ENCODE measurements at places on chromosomes 16 and 17.
A peak's percentile ranks its signal among the peaks of the same experiment; 100 is the strongest.

- no peak for DNase-seq
These were observed 22.9 kb downstream of the RDM1 start for GRCh38 chr17:35907691-35908090.

- DNase-seq = peak; percentile 78
These were observed 25.7 kb downstream of the MRC2 start for GRCh38 chr17:62653002-62653825.

- DNase-seq = no peak
These were observed 33.5 kb downstream of the WSB1 start for GRCh38 chr17:27327397-27327796.

- no peak for DNase-seq
These were observed 2.0 kb downstream of the GPRC5B start for GRCh38 chr16:19882646-19883045.

DNA sequence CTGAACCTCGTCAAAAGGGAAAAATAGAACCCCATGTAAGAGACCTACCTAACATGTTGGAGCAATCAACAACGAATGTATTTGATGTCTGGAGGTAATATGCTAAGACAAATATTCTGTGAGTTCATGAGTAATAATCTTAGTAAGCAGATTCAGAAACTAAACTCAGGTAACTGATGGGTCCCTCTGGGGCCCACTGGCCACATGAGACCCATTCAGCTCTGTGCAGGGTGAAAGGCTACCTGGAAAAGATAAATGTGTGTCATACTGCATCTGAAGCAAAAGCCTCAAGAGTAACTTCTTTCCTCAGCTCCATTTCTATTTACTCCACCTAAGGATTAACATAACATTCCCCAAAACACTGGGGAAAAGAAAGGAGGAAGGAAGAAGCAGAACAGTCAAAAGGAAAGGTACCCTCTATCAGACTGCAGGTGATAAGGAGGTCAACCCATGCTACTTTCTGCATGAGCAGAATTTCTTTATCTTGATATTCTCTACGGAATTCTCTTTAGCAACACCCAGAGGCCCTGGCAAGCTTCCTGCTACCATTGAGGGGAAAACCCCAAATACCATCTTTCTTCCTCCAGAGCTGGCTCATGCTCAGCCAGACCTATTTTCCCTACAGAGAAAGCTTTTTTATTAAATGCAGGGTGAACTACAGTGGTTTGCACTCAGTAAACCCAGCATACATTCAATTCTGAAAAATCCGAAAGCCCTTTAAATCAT is 37.7 kb upstream of the ABCA6 start:
- peak; percentile 18 for DNase-seq

DNA sequence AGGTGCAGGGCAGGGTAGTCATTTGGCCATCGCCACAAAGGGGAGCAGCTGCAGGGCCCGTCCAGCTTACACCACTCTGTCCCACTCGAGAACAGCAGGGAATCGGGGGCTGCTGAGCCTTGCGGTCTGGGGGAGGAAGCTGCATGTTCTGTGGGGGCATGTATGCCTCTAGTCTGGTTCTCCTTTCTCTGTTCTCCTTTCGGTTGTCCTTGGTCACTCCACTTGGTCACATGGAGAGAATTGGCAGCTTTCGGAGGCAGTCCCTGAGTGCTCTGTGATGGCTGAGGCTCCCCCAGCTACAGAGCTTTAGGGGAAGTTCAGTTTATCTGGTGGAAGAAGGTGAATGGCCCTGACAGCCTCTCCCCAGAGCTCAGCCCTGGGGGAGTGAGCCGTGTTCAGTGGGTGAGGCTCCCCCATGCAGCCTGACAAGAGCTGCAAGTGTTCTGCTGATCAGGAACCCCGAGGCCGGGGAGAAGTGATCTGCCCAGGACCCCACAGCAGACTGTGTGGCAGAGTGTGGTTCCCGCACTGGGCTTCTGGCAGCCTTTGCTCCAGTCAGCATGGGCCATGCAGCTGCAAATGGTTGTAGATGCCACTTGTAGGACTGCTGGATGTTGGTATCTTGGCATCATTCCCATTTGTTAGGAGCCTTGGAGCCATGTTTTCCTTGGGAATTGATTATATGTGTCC is 22.3 kb upstream of the SMPD3 start:
- no peak for DNase-seq

GRCh38 chr17:69501591-69502468 is 87.3 kb downstream of the MAP2K6 start:
- peak; percentile 47 for DNase-seq

DNA sequence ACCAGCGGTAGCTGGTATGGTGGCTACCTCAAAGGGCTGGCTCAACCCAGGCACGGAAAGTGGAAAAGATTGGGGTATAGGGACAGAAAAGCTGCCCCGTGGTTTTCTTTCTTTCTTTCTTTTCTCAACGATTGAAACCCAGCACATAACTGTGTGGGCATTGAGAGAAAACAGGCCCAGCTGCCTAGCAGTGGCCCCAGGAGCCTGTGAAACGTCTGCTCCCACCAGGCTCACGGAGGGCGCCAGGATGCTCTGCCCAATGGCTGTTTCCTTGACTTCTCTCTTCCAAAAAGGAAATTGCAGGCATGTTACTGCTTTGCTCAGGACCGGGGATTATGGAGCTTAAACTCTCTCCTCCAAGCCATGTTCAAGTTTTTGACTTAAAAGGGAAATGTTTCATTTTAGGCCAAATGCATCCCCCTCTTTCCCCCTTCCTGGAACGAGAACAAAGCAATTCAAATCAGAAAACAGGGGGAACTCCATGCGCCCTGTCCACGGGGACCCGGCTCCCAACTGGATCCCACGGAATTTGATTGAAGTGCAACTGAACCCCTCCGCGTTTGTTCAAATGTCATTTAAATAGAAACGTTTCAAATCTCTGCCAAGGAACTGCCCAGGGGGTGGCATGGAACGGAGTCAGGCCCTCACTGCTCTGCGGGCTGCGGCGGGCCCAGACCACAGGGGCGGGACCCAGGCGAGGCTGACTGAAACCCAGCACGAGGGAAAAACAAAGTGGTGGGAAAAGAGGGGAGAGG is 133.5 kb downstream of the RGS9 start:
- DNase-seq = no peak

DNA sequence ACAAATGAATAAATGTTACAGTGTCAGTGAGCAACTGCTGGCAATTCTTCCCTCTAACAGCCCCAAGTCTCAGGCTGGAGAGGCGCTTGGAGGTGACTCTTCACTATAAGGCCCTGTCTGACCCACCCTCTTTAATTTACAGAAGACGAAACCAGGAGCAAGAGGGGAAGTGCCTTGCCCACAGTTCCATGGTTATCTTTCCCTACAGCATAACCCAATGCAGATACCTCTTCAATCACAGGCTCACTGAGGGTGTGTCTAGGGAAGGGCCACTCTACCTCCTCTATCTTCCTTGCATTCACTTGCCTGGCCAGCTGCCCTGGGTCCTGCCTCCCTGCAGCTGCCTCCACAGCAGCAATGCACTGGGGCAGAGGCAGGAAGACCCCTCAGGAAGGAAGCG is 9.6 kb upstream of the N4BP1 start:
- DNase-seq = no peak
